ENCODE measurements at places on chromosomes 2 and 18.

DNA sequence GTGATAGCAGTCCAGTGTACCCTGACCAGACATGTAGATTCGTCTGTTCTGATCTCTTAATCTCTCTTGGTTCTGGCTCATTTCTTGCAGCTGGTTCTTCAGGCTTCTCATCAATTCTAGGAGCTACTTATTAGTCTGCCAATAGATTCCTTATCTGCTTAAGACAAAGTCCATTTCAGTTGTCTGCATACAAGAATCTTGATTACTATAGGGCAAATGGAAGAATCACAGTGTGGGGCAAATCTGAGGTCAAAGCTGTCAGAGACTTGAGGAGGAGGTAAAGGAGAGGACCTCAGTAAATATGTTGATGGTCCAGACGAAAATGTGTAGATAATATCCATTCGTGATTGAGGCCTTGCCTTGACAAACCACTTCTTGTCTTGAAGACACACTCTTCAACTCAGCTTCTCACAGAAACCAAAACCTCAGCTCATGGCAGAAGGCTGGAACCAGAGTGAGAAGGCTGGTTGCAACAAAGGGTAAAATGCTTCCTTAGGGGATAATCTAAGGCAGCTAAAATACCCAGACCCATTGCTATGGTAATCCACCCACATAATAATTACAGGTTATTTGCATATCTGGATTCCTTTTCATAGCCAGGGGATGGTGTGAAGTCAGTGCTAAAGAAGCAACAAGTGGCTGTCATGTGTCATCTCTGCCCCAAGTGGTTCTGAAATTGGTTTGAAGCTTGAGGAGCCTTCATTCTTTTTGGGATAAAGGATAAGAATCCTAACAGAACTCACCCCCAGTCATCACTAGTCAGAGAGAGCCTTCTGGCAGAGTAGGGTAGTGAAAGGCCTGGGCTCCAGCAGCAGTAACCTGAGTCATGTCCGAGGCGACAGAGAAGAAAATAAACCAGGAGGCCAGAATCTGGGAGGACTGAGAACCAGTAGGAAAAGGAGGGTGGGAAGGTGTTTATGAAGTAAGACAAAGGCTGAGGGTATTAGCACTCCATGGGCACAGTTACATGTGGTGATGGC, 29.2 kb upstream of the PELI1 start:
- no peak for DNase-seq

GRCh38 chr2:27379836-27380625, 503 bp downstream of the ZNF513 start:
- no peak for DNase-seq

GRCh38 chr2:137231628-137232027, 466.3 kb downstream of the THSD7B start:
- DNase-seq = no peak

DNA sequence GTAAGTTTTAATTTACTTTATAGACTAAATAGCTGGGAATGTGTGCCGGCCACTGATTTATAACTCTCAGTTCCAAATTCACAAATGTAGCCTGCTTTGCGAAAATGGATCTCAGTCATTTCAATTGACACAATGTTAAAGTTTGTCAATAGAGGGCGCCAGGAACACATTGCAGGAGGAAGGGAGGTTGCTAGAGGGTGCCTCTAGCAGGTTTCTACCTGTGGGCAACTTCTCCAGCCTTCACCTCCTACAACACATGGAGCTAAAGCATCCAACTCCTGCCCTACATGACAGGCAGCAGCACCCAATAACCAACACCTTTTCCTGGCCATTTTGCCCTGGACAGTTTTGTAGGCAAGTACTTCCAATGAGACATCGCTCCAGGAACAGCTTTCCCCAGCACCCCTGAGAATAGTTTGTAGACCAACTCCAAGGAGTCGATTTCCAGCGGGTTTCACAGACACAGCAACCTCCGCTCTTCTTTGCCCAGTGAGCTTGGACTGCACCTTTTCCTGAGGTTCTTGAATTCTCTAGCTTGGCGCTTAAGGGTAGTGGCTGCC, 784.8 kb upstream of the CDH2 start:
- DNase-seq = peak; percentile 2

DNA sequence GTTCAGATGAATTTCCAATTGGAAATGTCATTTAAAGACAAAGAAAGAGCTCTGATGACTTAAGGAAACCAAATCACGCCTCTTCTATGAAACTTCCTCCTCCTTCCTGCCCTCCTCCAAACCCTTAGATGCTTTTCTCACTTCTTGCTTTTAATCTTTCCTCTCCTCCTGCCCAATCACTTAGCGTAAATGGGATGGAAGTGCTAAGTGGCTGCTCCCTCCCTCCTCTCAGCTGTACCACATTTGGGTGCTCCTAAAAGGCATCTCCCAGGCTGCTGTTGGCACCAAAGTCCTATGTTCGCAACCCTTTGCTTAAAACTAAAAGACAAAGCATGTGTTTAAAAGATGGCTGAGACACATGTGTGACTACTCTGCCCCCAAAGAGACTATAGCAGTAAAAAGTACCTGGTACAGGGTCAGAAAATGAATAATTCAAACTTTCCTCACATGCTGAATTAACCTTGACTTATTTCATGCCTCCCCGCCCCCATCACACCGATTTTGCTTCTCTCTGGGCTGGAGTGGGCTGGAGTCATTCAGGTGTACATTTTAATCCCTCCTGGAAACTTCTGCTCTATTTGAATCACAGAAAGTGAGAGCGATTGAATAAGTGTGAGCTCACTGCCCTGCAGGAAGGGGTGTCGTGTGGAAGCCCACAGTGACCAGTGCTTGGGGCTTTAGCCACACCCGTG, 59.2 kb upstream of the KLF7 start:
- DNase-seq = no peak

All from HFF-Myc (cell line).